ENCODE measurements at places on chromosomes 6 and 20. TPM values are rescaled to one million over a fixed set of nuclear protein-coding genes. Genes with fewer than 3 reads are reported as not detected.

The SYTL3 gene
- 1.4 TPM for total RNA-seq

The C6orf58 gene
- total RNA-seq = not detected

The AKAP12 gene
- total RNA-seq = 184 TPM

The HSPA1L gene
- 1.5 TPM for total RNA-seq

The CST3 gene
- 487 TPM for total RNA-seq

The CGA gene
- total RNA-seq = not detected

- DNase-seq = no peak
Measured at GRCh38 chr6:148907573-148907972, 160.7 kb downstream of the UST start.

- DNase-seq = no peak
Measured at GRCh38 chr6:158437571-158437970, 122.3 kb upstream of the TMEM181 start.

DNA sequence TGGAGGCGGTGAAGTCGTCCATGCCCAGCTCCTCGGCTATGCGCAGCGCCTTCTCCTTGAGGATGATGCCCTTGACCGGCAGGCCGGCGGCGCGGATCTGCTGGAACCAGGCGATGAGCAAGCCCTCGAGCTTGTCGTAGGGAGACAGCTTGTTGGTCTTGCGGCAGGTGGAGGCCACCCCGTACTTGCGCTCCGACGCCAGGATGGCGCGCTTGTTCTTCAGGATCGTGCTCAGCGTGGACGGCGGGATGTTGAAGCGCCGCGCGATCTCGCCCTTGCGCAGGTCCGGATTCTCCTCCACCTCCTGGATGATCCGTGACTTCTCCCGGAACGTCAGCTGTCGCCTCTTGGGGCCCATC lies 435 bp downstream of the CENPB start:
- DNase-seq = no peak

DNA sequence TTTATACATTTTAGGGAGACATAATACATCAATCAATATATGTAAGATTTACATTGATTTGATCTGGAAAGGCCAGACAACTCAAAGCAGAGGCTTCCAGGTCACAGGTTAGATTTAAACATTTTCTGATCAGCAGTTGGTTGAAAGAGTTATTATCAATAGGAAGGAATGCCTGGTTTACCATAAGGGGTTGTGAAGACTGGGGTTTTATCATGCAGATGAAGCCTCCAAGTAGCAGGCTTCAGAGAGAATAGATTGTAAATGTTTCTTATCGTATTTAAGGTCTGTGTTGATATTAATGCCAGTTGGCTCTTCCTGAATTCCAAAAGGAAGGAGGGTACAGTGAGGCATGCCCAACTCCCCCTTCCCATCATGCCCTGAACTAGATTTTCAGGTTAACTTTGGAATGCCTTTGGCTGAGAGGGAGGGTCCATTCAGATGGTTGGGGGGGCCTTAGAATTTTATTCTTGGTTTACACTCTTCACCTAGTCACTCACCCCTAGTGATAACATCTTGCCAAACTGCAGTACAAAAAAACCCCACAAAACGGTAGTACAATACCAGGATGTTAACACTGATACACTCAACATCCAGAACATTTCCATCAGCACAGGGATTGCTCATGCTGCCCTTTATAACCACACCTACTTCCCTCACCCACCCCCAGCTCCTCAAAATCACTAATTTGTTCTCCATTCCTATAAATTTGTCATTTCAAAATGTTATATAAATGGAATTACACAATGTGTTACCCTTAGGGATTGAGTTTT lies 259.6 kb upstream of the PLN start:
- no peak for DNase-seq

DNA sequence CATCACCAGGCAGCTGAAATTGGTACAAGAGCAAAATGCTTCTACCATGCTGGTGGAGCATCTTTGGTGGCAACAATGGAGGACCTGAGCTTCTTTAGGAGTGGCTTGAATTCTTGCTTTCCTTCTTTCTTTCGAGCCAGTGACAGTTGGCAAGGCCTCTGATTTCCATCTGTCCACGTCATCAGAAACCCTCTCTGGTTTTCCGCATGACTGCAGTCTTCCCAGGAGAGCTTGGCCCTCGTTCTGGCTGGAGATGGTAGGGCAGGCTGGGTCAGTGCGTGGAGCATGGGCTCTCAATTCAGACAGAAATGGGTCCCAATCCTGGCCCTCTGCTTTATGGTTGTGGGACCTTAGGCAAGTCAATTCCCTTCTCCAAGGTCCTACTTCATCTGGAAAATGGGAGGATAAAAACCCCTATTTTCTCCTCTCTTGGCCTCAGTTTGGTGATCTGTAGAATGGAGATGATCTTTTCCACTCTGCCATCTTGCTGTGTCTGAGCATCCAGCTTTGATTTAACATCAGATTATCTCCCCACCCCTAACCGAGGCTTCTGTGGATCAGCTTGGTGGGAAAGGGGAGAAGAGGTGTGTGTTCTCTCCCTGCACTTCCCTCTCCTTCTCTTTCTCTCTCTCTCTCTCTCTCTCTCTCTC lies 3.6 kb upstream of the BPIFB1 start:
- DNase-seq = no peak

DNA sequence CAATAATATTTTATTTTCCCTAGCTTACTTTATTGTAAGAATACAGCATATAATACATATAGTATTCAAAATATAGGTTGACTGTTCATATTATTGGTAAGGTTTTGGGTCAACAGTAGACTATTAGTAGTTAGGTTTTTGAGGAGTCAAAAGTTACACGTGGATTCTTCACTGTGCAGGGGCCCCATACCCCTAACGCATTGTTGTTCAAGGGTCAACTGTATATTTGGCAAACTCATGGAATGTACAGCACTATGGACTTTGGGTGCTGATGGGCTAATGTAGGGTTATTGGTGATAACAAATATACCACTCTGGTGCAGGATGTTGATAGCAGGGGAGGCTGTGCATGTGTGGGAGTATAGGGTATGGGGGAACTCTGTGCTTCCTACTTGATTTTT lies 397.2 kb downstream of the BCKDHB start:
- no peak for DNase-seq

DNA sequence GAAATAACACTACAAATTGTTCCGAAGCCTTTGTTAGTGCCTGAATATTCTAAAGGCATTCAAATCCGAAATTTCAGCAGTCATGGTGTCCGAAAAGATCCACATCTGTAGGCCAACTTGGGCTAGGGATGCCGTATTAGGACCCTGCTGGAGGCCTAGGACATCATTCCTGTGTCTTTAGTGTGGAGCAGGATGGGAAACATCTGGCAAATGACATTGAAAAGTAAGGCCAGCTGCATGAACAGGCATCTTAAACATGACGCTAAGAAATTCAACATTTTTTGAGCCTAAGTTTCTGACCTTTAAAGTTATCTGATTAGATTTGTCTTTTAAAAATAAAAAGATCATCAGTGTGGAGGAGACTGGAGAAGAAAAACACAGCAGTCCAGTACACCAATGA lies 91.3 kb downstream of the MYLK4 start:
- no peak for DNase-seq

DNA sequence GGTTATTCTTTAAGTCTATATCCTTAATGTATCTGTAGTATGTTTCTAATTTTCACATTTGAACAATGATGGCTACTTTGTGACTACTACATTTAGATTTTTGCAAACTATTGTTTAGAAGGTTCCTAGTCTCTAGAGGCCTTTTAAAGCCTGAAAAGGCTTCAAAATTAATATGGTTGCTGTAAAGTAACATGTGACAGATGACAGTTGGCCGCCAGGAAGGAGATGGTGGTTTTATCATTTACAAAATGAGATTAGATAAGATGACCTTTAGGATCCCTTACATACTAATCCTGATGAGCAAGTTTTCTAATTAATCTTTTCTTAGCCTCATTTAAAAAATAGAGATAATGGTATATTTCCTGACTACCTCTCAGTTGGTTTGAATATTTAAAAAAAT lies 18.8 kb downstream of the SCAF8 start:
- no peak for DNase-seq
